Putamen (tissue), 1 donor: ENCODE measurements at places on chromosomes 11 and 22.

- DNase-seq = no peak
Observed at GRCh38 chr11:76795290-76795935, 12.3 kb downstream of the TSKU start.

GRCh38 chr22:36879775-36880174, 19.0 kb downstream of the NCF4 start:
- DNase-seq = no peak

DNA sequence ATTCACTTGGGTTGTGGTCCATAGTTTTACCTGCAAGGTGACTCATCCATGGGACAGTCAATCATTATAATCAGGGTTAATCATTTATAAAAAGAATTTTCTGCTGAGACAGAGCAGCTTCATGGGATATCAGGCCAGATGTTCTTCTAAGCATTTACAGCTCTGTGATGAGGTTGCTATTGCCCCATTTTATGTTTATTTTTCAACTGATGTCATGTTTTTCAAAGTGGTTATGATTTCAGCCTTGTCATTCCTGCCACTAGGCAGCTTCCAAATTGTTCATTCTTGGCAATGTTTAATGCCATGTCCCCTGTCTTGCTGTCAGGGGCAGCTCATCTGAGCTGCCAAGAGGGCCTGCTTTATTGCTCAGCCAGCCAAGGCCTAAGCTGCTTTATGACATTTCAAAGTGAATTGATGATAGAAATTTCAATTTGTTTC, 35.9 kb upstream of the ZBED5 start:
- no peak for DNase-seq

DNA sequence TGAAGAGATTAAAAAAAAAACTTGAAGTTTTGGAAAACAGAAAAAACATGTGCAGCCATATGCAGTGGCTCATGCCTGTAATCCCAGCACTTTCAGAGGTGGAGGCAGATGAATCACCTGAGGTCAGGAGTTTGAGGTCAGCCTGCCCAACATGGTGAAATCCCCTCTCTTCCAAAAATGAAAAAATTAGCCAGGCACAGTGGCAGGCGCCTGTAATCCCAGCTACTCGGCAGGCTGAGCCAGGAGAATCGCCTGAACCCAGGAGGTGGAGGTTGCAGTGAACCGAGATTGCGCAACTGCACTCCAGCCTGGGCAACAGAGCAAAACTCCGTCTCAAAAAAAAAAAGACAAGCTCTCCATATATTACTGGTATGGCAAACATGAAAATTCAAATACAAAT, 7.6 kb downstream of the DLG2 start:
- DNase-seq = no peak

GRCh38 chr22:45246060-45246985, 5.6 kb upstream of the KIAA0930 start:
- no peak for DNase-seq

DNA sequence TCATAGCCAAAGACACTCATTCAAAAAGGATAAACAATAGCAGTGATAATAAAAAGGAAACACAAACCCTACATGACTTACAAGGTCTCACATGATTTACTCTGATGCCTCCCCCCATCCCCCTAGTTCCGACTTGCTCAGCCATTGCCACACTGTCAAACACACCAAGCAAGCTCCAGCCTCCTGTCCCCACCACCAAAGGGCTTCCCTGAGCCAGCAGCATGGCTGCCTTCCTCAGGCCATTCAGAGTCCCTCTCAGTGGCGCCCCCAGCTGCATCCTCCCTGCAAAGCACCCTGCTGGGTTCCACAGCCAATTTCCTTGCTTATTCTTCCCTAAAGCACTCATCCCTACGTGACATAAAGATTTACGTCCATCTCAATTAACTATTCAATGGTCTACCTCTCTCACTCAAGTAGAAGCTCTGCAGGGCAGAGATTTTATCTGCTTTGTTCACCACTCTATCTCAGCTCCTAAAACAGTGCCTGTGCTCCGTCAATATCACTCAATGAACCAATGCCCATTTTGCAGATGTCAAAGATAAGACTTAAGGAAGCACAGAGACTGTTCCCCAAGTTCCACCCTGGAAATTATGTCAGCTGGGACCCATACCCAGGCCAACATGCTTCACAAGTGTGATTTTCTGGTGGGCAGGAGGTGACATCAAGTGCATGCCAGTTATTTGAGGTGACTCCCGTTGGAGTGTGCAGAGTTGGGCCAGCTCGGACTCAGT, 106.9 kb downstream of the SYN3 start:
- no peak for DNase-seq

- DNase-seq = no peak
Observed at GRCh38 chr22:29079218-29079901, 6.5 kb downstream of the KREMEN1 start.

- DNase-seq = no peak
Observed at GRCh38 chr22:37062702-37063381, 11.3 kb downstream of the KCTD17 start.
